SK-N-DZ (cell line): ENCODE measurements at places on chromosomes 16 and 17.
A peak's percentile ranks its signal among the peaks of the same experiment; 100 is the strongest.

GRCh38 chr16:61987474-61988012 is 48.7 kb downstream of the CDH8 start:
- no peak for DNase-seq

DNA sequence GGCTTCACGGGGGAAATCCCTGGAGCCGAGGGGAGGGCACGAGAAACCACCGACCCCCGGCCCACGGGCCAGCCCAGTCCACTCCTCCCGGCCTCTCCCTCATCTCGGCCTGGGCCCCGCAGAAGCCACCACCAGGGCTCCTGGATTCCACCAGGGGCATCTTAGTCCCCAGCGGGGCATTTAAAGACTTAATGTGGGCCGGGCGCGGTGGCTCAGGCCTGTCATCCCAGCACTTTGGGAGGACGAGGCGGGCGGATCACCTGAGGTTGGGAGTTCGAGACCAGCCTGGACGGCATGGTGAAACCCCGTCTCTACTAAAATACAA is 24.1 kb upstream of the ABR start:
- no peak for DNase-seq

DNA sequence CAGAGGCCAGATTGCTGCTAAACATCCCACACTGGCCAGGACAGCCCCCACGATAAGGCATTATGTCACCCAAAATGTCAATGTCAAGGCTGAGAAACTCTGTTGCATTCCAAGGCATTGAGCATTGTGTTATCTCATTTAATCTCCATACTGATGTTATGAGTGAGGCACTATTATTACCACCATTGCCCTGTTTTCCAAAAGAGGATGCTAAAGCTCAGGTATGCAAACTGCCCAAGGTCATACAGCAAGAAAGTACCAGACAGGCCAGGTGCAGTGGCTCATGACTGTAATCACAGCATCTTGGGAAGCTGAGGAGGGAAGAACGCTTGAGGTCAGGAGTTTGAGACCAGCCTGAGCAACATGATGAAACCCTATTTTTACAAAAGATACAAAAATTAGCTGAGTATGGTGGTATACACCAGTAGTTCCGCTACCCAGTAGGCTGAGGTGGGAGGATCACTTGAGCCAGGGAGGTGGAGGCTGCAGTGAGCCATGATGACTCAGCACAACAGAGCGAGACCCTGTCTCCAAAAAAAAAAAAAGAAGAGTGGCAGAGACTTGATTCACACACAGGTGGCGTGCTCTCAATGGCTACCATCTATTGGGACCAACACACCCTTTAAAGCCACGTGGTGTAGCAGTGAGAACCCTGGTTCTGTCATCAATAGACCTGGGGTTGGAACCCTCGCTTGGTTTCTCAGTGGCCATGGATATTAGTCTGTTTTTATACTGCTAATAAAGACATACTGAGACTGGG is 58.8 kb upstream of the GRIN2A start:
- DNase-seq: no peak

DNA sequence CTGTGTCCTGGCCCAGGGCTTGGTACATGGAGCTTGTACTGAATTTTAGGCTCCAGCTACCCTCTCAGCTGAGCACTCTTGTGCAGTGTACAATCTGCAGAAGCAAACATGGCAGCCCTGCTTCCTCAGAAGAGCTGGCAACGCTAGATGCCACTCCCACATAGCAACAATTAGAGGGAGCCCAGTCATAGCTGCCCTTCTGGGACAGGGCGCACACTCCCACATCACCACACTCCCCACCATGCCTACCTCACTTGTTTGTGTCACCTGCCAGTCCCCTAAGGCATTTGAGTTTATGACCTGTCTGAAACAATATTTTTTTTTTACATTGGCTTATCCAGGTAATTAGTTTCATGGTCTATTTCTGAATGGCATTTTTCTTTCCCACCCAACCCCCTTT is 72.3 kb downstream of the C17orf67 start:
- DNase-seq: no peak

DNA sequence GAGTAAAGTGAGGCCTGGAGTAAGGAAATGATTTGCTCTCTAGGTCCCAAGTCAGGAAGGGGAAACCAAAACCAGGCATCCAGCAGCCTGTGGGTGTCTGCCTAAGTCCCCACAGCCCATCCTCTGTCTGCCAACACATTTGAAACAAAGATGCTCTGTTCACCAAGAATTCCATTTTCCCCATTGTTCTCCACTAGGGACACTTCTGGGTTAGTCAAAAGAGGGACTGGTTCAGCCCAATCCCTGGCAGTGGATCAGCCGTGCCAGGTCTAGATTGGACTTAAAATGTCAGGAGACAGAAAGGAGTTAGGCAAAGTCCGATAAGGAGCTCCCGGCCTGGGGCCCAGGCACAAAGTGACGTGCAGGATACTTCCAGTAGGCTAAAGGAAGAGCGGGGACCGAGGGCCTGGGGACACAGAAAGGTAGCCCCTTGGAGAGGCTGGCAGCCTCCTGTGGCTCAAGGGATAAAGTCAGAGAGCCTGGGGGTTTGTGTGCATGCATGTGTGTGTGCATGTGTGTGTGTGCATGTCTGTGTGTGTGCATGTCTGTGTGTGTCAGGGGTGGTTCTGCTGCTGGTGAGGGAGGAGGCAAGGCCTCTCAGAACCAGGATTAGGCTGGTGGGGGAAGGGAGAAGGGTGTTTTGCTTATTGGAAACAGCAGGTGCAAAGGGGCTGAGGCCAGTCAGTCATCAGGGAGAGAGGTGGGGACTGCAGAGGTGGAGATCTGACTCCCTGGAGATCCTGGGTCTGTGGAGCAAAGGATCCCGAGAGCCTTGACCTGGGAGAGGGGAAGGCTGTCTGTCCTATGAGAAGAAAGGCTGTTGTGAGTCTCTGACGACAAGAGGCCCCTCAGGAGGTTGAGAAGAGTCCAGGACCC is 41.7 kb upstream of the IL34 start:
- DNase-seq: no peak

- peak; percentile 62 for DNase-seq
Measured at GRCh38 chr17:77381185-77381700, 240.5 kb downstream of the SEC14L1 start.

- no peak for DNase-seq
Measured at GRCh38 chr16:81421536-81421935, 23.1 kb upstream of the CMIP start.

GRCh38 chr16:52114379-52114778 is 432.6 kb downstream of the TOX3 start:
- no peak for DNase-seq

DNA sequence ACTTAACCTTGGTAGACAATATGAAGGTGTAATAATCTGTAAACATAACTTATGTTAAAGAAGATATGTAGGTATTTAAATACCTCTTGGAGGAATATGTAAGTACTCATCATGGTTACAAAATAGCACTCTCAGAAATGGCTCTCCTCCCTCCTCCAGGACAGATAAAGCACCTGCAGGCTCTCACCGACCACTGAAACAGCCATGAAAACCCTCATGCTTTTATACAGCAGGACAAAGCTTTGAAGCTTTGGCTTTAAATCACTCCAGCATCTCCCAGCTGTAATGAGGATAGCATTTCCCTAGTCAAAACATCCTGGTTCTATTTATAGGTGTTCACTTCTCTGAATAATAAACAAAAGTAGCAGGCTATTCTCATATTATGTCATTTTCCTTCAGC is 69.1 kb upstream of the PMFBP1 start:
- no peak for DNase-seq

- no peak for DNase-seq
Measured at GRCh38 chr17:70037498-70037897, 37.5 kb upstream of the KCNJ16 start.

DNA sequence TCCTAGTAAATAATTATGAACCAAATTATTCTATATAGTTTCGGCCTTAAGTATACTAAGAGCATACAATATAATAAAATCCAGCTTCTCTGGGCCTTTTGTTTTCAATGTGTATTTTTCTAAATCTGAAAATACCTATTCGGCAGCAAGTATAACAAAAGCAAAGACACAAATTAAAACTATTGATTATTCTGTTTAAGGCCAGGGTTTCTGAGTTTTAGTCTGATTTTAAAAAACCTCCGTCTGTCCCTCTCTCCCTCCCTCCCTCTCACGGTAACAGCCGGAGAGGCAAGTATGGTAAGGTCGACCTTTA is 1.5 kb downstream of the TOB1 start:
- no peak for DNase-seq

GRCh38 chr17:82022310-82022980 is at the start of gene CENPX:
Gene CENPX (minus strand): TSS chr17:82022878. CDS start chr17:82022861, 17 bp downstream.
- DNase-seq: no peak

- DNase-seq: no peak
Measured at GRCh38 chr16:55116165-55116920, 185.7 kb downstream of the IRX5 start.

DNA sequence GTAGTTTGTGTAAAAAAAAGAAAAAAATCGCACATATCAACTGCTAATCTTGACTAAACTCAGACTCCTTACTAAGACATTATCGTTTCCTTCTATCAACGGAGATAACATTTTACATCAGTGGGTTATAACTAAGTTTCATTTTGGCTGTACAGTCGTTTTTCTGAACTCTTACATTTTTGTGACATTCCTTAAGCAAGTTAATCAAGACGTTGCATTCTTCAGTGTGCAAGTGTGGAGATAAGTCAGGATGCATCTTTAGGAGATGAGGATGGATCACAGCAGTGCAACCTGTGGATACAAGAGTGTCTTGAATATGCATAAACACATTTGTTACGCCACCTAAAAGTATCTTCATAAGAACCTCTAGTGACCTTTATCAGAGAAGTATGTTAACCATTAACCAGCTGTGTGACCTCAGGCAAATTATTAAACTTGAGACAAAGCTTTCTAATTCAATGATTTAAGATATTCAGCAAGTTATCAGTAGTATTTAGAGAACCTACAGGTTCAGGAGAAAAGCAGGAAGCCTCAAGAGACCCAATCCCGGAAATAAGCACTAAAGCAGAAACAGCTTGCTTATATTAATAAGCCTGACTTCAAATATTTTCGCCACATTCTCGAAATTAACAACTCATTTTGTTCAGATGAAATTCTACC is 9.4 kb downstream of the CMC2 start:
- no peak for DNase-seq

- peak; percentile 63 for DNase-seq
Measured at GRCh38 chr17:63150994-63151464, 185.0 kb downstream of the TANC2 start.

DNA sequence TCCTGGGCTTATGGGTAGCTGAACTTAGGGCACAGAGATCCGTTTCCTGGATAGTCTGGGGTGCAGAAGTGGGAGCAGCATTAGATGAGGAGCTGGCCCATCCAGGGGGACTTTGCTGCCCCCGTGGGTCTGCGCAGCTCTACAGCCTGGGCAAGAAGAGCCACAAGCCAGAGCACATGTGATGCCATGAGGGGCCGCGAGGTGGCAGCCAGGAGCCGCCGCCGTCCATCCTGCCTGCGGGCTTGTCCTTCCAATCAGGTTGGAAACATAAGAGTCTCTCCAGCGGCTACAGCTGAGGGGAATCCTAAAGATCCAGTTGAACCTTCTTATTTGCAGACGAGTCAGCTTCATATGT is 21.9 kb downstream of the C1QTNF1 start:
- DNase-seq: peak; percentile 80

DNA sequence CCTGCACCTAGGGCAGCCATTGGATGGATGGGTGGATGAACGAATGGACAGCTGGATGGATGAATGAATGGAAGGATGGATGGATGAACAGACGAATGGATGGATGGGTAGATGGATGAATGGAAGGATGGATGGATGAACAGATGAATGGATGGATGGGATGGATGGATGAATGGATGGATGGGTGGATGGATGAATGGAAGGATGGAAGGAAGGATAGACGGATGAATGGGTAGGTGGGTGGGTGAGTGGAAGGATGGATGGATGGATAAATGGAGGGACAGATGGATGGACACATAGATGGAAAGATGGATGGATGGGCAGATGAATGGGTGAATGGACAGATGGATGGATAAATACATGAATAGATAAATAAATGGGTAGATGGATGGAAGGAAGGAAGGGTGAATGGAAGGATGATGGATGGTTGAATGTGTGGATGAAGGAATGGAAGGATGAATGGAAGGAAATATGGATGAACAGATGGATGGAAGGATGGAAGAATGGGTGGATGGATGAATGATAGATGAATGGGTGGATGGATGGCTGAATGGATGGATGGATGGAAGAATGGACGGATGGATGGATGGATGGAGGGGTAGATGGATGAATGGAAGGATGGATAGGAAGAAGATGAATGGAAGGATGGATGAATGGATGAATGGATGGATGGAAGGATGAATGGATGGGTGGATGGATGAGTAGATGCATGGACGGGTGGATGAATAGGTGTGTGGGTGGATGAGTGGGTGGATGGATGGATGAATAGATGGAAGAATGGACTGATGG is 15.4 kb downstream of the SRL start:
- no peak for DNase-seq

DNA sequence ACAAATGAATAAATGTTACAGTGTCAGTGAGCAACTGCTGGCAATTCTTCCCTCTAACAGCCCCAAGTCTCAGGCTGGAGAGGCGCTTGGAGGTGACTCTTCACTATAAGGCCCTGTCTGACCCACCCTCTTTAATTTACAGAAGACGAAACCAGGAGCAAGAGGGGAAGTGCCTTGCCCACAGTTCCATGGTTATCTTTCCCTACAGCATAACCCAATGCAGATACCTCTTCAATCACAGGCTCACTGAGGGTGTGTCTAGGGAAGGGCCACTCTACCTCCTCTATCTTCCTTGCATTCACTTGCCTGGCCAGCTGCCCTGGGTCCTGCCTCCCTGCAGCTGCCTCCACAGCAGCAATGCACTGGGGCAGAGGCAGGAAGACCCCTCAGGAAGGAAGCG is 9.6 kb upstream of the N4BP1 start:
- no peak for DNase-seq

DNA sequence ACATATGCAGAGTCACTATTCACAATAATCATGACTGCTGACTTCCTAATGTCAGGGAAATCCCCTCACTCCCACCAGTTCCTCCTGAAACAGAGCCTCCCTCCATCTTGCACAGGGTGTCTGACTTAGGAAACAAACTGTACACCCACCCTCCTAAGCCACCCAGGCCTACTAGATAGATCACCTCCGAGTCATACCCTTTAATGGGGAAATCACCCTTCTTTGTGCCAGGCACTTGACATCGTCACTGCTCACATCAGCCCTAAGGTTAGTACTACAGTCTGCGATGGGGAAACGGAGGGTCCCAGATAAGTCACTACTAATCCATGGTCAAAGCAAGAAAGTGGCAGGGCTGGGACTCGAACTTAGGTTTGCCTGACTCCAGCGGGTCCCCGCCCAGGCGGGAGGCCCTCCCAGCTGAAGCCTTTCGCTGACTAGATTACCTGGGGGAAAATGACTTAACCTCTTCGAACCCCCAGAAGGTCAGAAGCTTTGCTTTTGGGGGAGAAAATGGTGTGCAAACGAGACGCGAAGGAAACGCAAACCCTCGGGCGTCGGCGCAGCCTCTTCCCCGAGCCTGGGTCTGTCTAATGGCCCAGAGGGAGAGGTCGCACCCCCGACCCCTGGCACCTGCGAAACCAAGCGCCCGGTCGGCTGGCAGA is 3.4 kb upstream of the MLLT6 start:
- peak; percentile 55 for DNase-seq

DNA sequence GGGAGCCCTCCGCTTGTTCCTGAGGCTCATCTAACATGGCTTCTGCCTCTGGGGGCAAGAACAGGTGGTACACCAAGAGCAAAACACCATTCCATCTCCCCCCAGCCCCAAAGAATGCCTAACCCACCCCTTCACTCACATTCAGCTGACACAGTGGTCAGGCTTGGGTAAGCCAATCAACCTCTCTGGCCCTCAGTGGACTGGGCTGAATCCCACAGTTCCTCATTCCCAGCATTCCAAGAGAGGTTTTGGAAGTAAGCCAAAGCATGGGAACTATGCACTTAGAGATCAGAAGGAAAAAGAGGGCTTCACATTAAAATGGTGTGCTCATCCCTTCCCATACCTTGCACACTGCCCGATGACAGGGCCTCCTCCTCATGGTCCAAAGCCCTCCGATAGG is 7.8 kb downstream of the PIGS start:
- DNase-seq: no peak
